ENCODE measurements at places on chromosomes 4 and X.

DNA sequence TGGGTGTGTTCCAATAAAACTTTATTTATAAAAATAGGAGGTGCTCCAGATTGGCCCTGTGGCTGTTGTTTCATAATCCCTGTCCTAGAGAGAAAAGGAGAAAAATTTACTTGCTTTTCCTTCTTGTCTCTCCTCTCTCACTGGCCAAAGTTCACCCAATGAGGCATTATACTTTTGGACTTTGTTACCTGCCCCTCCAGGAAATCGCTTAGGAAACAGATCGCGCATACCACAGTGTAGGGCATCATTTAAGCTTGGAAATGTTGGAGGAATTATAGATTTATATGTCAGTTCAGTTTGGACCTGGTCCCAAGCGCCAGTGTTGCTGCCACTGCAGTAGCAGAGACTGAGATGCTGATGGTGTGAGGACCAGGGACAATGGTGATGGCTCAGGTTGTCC, 337.6 kb upstream of the NR3C2 start:
- no peak for DNase-seq

DNA sequence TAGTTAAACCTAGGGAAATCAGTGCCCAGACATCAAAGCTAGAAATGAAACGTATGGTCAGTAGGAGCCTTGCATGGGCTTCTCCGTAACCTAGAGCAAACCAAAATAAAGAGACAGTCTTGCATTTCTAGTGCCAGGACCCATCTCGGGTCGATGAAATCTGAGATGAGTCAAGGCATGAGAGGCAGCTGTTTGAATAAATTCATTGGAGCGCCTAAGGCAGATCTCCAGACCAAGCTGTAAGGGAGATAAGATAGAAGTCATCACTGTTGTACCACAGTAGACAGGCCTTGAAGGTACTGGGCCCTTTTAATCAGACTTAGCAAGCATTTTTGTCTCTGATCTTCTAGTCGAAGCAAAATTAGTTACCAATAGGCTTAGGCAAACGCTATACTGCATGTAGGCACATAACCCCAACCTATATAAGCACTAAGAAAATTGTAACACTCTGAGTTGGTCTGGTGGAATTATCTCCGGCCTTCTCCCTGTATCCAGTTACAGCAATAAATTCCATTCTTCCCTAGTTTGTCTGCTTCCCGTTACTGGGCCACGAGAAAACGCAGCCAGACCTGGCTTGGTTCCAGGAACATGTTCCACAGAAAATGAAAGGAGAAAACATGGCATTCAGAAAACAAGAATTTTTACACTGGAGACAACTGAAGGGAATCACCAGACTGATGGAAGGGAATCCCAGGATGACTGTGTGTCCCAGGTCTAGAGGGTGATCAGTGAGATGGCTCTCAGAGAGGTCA, 21.1 kb upstream of the PAPSS1 start:
- no peak for DNase-seq

DNA sequence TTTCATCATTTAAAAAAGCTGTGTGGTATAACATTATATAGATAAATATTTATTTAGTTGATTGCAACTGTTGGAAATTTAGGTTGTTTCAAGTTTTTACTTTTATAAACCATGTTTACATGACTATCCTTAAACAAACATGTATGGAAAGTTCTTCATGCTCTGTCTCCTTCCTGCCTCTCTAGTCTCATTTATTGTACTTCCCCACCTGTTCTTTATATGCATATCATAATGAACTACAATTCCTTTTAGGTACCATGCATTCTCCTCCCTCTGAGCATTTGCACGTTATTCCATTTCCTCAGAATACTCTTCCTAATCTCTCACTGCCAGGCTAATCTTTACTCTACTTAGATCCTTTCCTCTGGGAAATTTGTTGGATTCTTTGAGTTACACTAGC, 16.9 kb upstream of the ADH6 start:
- DNase-seq, result no peak

DNA sequence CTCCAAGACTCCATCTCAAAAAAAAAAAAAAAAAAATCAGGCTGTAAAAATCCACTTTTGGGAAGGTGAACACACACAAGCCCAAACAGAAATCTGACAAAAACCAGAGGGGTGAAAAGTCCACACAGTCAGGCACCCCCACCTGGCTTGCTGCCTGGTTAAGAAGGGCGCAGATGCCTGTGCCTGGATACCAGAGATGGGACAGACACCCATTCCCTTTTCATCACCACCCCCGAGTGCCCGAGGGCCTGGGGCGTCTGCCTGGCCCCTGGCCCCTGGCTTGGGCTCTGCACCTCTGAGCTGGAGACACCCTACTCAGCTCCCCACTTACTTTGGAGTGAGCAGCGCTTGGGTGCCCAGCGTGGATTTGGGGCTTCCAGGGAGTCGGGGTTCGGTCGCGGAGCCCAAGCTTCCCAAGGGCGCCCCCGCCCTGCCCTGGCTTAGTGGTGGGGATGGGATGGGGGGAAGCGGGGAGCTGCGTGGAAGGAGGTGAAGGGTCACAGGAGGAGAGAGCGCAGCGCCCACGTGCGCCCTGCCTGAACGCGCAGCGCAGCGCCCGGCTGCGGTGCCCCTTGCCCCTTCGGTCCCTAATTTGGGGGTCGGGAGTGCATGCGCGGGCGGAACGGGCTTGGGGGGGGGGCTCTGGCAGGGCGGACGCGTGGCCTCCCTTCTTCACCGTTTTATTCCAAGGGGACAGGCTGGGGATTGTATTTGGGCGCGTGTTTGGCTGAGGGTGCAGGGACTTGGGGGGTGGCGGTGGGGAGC, 11.3 kb downstream of the SHOX start:
- DNase-seq, result no peak

- DNase-seq, result no peak
Observed at GRCh38 chr4:99587309-99587708, 12.7 kb downstream of the MTTP start.

DNA sequence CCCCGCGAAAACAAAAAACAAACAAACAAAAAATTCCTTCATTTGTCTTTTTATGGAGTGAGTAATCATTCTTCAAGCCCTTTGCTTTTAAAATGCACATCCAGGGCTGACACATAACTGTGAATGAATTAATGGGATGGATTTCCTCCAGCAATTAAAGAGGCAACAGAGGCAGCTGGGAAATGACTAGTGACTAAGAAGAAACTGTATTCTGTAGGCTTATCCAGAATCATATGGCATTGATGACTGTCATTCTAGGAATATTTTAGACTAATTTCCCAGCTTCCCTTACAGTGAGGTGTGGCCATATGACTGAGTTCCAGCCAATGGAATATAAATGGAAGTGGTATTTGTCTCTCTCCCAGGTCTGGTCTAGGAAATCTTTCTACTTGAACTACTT, 46.8 kb upstream of the PDE5A start:
- DNase-seq, result no peak

GRCh38 chr4:89803915-89804314, 33.0 kb downstream of the SNCA start:
- no peak for DNase-seq

- DNase-seq, result no peak
Observed at GRCh38 chr4:30769093-30769492, 48.9 kb downstream of the PCDH7 start.

- DNase-seq, result no peak
Observed at GRCh38 chr4:185734930-185735329, 77.1 kb downstream of the SORBS2 start.

DNA sequence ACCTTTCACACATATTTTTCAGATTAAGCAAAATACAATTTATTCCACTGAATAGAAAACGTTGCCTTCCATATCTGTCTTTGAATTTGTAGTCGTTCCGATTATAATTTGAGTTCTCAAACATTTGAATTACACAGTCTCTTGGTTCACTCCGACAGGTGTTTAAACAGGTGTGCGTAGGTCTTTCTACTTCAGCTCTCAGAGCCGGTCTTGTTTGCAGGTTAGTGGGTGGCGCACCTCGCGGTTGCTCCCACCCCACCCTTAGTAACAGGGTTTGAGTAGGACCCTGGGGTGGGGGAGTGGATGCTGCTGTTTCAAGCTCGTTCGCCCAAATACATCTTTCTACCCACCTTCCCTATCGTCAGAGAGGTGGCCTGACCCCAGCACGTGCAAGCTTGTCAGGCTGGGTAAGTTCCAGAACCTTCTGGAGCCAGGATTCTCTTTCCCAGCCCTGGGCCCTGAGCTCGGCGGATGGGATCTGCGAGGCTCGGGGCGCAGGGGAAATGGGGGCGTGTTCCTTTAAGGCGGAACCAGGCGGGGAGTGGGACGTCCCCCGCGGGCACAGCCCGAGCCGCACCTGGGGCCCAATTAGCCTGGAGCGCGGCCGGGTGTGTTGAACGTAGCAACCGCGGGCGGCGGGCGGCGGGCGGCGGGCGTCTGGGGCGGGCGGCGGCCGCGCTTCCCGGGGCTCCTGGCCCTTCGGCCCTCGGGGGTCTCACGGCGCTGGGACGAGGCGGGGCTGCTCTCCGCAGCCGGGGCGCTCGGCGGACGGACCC, at the start of gene FAM149A:
FAM149A (plus strand) TSS at position 591 of the 776 bp plus-strand sequence.
- DNase-seq, result peak; percentile 35

GRCh38 chrX:16067886-16068515, 55.4 kb upstream of the GRPR start:
- DNase-seq, result no peak

GRCh38 chr4:165328708-165329107, 1.2 kb downstream of the MSMO1 start:
- no peak for DNase-seq

GRCh38 chrX:12975670-12975965, 708 bp downstream of the TMSB4X start:
- no peak for DNase-seq

DNA sequence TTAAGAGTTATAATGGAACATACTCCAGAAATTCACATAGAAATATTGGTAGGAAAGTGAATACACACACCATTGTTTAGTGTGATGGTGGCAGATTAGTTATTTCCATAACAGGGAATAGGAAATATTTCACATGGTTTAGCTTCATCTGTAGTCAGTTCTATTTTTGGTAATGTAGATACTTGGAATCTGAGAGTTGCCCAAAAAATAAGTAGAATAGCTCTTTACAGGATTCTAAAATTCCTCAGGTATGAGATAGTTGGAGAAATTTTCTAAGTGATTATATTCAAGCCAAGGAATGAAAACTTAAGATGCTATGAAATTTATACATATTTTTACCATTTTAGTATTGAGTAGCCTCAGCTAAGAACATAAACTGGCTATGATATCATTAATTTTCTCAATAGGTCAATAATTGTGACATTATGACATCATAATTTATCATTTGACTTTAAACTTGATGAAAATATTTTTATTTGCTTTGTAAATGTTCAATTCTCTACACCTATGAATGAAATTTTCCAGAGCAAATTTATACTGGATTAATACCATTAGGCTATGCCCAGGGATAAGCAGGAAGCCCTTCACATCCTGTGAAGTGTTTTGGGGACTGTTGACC, 35.8 kb downstream of the CPEB2 start:
- DNase-seq, result no peak

DNA sequence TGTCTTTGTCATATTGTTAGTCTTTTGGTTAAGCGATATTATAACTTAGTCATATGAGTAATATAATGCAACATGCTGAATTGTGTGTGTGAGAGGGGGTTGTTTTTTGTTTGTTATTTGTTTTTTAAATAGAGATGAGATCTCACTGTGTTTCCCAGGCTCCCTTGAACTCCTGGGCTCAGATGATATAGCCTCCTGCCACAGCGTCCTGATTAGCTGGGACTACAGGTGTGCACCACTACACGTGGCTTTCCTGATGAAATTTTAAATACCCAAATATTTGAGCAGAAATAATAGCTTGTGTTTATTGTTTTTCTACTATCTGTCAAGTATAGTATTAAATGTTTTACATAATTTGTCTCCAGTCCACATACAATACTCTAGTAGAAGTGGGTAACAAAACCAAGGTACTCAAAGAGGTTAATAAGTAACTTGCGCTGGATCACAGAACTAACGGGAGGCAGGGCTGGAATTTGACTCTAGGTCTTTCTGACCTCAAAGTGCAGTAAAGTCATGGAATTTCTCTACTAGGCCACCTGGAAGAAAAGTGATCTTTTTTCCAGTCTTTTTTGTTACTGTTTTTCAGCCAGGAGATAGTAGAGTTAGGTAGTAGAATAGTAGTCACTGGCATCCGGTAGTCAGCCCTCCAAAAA, 47.8 kb downstream of the CLCN3 start:
- no peak for DNase-seq

DNA sequence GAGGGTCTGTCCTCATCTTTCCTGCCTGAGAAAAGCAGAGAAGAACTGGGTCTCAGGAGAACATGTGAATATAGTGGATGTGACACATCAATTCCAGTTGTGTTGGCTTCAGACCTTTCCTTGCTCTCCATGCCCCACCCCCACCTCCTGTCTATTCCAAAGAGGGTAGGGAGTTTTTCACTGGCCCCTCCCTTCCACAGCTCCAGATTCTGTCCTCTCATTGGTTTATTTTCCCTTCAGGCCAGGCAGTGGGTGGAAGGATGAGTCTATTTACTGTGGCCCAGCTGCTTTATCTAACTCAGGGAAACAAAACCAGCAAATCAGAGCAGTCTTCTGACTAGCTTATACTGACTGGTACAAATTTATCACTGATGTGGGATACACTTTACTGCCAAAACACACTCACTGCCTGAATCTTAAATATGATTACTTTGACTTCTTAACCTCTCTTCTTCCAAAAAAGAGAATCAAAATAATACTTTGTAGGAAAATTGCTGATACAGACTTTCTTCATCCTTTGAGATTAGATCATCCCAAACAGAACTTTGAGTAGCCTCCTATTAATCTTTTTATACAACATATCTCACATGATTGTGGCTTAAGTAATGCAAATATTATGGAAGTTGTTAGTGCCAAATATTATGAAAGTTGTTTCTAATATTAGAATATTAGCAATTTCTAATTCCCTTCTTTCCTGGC, 221.2 kb downstream of the MID1 start:
- no peak for DNase-seq

DNA sequence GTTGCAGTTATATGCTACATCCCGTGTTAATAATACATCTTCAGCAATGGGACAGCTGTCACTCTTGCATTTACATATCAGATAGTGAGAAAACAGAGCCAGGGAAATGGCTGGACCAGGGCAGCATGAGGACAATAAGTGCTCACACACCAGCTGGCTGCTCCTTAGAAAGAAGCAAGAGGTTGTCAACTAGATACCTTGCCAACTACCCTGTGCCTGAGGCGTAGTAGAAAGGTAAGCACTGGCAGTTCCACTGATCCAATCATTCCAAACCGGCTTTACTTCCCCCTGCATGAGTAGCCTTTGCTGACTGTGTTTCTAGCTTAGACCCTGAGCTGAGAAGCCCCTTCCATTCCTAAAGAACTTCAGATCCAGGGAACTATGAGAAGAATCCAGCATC, 52.2 kb upstream of the FGF13 start:
- DNase-seq, result no peak
